ENCODE measurements at places on chromosomes 13 and 19.

DNA sequence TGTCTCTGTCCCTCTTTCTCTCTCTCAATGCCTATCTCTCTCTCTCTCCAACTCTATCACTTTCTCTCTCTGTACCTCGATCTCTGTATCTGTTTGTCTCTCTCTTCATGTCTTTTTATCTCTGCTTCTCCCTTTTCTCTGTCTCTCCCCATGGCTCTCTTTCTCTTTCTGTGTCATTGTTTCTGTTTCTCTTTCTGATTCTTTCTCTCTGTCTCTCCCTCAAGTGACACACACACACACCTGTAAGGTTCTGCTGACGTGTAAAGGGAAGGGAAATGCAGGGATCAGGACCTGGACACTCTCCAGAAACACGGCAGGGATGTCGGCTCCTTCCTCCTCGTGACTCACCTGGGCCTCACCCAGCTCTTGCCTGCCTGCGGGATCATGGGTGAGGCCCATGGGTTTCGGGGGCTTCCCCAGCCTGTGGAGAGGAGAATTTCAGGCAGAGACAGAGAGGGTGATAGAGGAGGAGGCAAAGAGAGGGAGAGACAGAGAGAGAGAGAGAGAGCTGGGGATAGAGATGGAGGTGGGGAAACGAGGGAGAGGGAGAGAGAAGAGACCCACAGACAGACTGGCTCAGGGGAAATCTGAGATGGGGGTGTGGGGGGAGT, 5.4 kb upstream of the PLAUR start:
- DNase-seq = no peak

DNA sequence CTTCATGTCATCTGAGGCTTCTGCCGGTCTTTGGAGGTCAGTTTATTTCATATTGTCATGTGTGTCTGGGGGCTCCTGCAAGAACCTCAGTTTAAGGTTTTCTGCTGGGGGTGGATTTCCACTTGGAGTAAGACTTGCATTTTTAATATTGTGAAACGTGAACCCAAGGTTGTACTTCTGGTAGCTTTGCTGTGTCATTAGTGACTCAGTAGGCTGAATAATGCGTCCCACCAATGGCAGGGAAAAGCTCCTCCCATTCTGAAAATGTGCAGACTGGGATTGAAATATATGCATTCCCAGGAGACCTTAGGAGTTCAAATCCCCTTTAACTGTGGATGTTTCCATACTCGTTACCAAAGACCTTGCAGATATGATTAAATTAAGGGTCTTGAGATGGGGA, 46.2 kb downstream of the ING1 start:
- DNase-seq = no peak

- DNase-seq = no peak
Observed at GRCh38 chr13:113273851-113274590, 23.0 kb upstream of the LAMP1 start.

- no peak for DNase-seq
Observed at GRCh38 chr13:24012648-24013047, 115.3 kb upstream of the C1QTNF9B start.

DNA sequence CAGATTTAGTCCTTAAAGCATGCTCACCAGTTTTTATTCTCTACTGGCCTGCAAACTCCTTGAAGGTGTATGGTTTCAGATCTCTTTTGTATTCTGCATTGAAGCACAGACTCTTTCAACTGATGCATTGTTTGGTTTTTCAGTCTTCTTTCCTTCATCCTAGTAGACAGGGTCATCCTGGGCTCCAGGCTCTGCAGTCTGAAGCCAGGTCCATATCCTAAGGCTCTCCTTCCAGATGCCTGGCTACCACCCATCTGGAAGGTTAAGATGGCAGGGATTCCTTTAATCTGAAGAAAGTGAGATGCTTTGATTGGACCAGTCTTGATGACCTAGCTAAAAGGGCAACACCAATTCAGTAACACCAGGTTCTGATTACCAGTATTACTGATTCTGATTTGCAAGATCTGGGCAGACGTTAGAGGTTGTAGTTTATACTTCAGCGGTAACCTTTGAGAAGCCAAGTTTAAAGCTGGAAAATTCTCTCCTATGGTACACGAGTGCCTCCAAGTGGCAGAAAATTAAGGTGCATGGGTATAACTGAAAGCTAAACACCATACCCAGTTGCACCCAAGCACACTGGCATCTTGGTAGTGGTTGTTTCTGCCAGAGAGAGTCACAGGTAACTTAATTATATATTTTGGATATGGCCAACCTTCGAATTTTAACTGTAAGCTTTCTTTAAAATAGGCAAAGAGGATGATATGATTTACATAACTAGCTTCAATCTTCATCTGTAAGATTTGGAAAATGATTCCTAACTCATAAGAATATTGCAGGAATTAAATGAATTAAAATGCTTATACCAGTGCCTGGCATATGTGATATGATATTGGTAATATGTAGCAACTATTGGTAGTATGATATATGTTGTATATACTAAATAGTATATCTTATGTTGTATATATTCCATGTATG, 1651.9 kb upstream of the MIR17HG start:
- DNase-seq = no peak

DNA sequence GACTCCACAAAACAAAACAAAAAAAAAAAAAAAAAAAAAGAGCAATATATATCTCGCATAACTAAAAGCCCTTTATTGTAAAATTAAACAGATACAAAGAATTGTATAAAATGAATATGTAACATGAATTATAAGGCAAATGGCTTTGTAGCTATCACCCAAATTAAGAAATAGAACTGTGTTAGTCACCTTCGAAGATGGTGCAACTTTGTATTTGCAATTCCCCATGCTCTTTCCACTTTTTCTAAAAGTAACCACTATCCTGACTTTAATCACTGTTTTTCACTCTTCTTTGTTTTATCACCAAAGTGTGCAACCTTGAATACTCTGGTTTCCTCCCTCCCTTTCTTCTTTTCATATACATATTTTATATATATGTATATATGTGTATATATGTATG, 57.1 kb upstream of the HTR2A start:
- DNase-seq = no peak

GRCh38 chr19:39833464-39834286, at the start of gene DYRK1B:
DYRK1B (minus strand) TSS chr19:39834162; CDS start chr19:39831867, 2,295 bp downstream.
- DNase-seq = peak; percentile 94

DNA sequence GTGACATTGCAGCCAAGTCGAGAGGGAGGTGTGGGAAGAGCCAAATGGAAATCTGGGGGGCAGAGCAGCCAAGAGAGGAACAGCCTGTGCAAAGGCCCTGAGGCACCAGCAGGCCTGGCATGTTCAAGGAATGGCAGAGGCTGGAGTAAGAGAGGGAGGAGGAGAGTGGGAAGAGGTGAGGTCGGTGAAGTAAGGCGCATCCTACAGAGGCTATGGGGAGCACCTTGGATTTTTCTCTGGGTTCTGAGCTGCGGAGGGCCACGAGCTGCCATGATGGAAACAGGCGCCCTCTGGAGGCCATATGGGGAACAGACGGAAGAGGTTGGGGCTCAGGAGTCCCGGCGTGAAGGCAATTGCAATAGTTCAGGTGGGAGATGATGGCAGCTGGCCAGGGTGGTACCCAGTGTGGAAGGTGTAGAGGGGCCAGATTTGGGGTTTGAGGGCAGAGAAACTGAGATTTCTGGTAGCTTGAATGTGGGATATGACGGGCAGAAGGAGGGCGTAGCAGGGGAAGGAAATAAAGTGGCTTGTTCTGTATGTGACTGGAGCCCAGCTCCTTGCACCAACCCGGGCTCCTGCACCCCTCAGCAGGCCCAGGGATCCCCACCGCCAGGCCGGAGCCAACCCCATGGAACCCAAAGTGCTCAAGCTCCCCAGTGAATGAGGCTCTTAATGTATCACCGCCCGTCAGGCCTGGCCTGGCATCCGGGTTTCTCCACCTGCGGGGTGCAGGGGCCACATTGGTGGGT, 20.5 kb upstream of the STRN4 start:
- DNase-seq = no peak

- DNase-seq = peak; percentile 88
Observed at GRCh38 chr19:44002566-44003460, at the start of gene ZNF230. ZNF230 (plus strand) TSS chr19:44002957; CDS start chr19:44007079, 4,122 bp downstream.

DNA sequence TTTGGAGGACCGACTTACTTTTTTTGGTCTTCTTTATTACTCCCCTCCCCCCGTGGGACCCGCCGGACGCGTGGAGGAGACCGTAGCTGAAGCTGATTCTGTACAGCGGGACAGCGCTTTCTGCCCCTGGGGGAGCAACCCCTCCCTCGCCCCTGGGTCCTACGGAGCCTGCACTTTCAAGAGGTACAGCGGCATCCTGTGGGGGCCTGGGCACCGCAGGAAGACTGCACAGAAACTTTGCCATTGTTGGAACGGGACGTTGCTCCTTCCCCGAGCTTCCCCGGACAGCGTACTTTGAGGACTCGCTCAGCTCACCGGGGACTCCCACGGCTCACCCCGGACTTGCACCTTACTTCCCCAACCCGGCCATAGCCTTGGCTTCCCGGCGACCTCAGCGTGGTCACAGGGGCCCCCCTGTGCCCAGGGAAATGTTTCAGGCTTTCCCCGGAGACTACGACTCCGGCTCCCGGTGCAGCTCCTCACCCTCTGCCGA, 409 bp downstream of the FOSB start:
- no peak for DNase-seq

GRCh38 chr19:49497047-49497788, 984 bp downstream of the RPS11 start:
- no peak for DNase-seq

DNA sequence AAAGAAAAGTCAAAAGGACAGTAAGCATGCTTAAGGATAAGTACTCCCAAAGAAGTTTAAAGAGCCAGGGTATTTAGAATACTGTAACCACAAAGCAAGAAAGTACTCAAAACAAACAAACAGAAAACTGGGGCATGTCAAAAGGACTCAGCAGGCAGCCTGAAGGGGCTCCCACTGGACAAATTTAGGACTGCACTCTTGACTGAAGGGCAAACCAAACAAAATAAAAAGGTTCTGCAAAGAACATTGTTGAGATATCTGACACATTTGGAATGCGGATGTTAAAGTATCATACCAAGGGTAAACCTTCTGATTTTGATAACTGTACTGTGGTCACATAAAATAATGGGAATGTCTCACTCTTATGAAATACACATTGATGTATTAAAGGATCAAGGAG, 157.4 kb downstream of the TNFSF13B start:
- DNase-seq = no peak

- DNase-seq = no peak
Observed at GRCh38 chr13:51551416-51551815, 32.8 kb upstream of the WDFY2 start.

DNA sequence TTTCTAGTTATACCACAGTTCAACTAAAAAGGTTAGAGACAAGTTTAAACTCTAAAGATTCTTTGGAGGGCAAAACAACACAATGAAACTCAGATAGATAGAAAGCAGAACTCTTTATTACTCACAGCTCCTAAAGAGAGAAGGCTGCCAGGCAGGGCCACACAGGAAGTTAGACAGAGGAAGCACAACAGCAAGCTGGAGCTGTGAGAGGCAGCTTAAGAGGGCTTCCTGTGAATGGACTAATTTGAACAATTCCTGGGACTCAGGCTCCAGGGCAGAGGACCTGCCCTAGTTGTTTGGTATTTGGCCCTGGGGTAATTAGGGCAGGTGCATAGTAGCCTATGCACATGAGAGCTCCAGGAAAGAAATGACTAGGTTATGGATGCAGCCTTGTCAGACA, 803.6 kb downstream of the DIAPH3 start:
- DNase-seq = no peak

Measured in fibroblast of skin of left quadriceps (primary cell).